ENCODE measurements at places on chromosomes 6 and 20.

GRCh38 chr6:83047065-83047754 lies 18.4 kb downstream of the UBE3D start:
- DNase-seq = no peak

DNA sequence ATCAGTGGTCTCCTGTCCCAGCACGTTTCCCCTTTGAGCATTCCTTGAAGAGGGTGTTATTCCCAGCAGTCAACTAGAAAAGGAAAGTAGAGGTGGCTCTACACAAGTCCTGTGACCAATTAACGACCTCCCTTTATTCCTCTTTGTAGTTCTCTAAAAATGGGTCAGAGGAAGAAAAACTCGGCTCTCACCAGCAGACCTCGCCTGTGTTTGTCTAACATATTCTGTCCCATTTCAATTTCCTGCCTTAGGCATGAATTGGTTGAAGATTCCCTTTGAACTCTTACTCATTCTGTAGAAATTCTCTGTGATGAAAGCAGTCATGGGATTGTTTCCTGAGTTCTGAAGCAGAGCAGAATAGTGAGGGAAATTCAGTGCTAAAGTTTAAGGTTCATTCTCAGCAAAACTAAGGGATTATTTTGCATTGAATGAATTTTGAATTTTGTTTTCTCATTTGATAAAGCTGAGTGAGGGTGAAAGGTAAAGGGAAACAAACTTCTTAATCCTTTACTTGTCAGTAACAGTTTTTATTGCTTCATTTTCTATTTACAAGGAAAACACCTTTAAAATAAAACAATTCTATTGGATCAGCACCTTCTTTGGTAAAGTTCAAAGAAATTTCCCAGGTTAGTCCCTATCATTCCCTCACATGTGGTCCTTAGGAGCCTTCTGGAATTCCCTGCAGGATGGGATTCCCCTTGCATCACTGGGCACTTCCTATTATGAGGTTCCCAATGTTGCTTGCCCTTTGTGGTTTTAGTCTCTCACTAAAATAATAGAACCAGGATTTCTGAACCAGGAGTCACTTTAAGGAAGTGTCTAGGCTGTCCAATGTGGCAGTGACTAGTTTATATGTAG lies 105.8 kb downstream of the SLX4IP start:
- DNase-seq = no peak

DNA sequence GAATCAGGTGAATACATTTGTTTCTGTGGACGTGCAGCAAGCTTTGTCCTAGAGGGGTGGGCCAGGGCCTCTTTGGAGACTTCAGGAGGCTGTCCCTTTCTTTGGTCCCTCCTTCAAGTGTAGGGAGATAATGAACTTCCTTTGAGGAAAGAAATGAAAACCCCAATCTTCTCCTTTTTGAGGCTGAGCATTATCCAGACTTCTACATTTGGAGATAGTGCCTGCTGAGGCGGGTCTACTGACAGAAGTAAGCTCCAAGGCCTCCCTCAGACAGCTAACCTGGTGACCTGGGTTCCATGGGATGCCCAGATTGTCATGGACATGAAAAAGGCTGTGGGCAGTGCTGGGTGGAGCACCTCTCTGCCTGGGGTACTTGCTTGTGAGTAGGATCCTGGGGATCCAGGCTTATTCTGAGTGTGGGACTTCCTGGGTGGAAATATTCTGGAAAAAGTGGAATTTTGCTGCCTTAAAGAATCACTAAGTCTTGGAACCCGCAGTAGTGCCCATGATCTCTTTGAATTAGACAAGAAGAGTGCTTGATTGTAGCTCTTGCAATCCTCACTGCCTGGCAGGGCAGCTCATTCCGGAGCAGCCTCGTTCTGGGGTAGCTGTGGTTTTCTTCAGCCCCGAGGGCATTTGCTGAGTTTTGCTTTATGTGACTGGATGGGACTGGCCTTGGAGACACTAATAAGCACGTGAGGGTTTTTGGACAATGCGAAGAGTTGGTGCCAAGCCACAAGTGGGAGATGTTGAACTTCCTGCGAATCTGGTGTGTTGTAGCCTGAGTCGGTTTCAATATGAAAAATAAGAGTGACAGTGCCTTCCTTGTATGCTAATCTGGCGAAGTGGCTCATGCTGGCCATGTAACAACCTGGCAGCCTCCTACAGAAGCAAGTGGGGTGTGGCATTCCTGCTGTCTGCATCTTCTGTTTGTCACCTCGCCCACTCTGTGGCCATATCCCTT lies 28.1 kb downstream of the SNRNP48 start:
- DNase-seq = peak; percentile 48

- no peak for DNase-seq
These were observed 58.7 kb downstream of the STXBP5 start for GRCh38 chr6:147262946-147263345.

DNA sequence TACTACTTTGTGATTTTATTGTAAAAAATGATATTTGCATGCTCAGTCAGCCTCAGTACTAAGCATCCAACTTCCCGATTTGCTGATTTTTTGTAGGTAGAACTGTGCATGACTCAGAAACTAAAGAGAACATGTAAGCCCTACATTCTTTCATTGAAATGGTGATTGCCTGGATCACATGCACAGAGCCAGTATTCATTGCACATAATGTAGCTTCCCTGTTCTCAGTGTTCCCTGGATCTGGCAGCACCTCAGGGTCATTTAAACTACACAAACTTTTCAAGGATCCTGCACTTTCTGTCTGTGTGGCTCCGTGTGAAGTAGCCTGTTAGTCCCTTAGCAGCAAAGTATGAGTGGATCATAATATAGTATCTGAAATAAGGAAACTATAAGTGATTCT lies 422.9 kb upstream of the AGPAT4 start:
- no peak for DNase-seq

DNA sequence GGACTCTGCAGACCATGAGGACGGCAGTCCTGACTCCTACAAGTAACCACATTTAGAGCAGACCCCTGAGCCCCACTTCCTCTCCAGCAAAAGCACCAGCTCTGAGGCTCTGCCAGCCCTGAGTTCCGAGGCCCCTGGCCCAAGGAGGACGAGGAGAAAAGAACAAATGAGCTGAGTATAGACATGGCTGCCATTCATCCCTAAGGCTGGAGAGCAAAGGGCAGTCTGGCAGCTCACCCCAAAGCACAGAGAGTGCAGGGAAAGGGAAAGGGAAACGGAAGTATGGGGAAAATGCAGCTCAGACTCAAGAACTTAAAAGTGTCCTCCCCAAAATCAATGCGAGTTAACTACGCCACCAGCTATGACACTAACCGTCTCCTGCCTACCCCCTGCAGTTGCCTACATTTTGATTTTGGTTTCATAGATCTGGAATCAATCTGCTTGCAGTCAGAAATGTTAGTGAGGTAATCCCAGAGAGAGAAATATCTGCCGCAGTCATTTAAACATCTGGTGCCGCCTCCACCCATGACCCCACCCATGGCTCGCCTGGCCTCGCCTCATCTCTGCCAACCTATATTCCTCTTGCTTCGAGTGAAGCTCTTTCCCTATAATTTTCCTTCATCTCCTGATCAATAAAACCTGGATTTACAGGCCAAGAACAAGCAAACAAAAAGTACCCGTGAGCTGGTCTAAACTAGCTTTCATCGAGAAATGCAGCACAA lies 49.6 kb upstream of the AFDN start:
- DNase-seq = no peak

DNA sequence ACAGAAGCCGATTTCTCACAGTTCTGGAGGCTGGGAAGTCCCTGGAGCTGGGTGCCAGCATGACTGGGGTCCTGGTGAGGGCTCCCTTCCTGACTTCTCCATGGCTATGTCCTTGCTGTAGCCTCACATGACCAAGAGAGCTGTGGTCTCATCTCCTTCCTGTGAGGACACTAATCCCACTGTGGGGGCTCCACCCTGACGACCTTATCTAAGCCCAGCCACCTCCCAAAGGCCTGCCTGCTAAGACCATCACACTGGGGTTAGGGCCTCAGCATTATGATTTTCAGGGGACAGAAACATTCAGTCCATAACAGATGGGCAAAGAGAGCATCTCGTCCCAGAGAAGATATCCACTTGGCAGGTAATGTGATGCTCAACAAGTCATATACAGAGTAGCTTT lies 16.8 kb downstream of the RPP40 start:
- no peak for DNase-seq

GRCh38 chr6:29887330-29887818 lies 55.0 kb upstream of the HLA-A start:
- peak; percentile 65 for DNase-seq

DNA sequence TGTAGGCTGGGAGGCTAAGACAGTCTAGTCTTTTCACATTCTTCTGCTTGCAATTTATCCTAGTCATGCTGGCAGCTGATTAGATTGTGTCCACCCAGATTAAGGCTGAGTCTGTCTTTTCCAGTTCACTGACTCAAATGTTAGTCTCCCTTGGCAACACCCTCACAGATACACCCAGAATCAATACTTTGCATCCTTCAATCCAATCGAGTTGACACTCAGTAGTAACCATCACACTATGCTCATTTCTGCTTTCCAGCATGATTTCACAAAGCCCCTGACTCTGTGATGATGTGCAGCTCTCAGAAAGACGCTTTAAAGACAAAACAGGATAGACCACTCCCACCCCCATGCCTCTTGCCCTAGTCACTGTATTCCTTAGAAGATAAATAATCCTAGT lies 693.0 kb downstream of the HTR1B start:
- no peak for DNase-seq

- DNase-seq = no peak
These were observed 25.9 kb downstream of the TAF4 start for GRCh38 chr20:62039738-62040137.

- DNase-seq = no peak
These were observed 38.7 kb upstream of the PDE10A start for GRCh38 chr6:165701564-165702354.

DNA sequence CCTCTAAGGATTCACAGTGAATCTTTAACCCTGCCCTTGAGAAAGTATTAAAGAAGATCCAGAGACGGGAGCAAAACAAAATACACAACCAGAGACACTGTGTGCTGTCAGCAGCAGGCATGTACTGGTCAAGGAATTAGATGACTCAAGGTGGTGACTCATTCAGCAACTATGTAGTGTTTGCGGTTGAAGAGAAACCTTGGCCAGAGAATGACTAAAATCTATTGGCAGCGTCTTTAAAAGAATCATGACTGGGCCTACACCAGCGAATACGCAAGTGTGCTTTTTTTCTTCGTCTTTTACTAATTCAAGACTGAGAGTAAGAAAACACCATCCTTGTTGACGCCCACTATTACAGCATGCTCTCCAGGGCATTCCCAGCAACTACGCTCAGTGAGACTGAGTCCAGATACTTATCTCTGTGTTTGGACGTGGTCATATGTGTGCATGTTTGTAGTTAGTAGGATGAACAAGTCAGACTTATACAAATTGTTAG lies 72.4 kb upstream of the BACH2 start:
- no peak for DNase-seq

GRCh38 chr6:143191361-143191760 lies 130.7 kb downstream of the AIG1 start:
- DNase-seq = no peak

DNA sequence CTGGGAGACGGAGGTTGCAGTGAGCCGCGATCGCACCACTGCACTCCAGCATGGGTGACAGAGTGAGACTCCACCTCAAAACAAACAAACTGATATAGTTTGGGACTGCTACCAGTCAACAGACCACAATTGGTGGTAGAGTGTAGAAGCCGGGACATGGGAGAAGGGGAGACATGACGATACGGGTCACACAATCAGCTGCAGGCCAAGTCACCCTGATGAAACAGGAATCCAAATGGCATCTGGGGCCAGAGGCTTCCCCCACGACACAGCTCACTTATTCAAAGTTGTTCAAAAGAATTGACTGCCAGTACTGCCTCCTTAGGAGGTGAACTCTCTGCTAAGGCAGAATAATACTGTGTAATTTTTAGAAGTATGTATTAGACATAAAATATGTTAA lies 27.5 kb downstream of the AMD1 start:
- no peak for DNase-seq

GRCh38 chr6:139536751-139537617 lies 162.5 kb upstream of the CITED2 start:
- no peak for DNase-seq

- no peak for DNase-seq
These were observed 256.3 kb upstream of the TAB2 start for GRCh38 chr6:149060985-149061760.

DNA sequence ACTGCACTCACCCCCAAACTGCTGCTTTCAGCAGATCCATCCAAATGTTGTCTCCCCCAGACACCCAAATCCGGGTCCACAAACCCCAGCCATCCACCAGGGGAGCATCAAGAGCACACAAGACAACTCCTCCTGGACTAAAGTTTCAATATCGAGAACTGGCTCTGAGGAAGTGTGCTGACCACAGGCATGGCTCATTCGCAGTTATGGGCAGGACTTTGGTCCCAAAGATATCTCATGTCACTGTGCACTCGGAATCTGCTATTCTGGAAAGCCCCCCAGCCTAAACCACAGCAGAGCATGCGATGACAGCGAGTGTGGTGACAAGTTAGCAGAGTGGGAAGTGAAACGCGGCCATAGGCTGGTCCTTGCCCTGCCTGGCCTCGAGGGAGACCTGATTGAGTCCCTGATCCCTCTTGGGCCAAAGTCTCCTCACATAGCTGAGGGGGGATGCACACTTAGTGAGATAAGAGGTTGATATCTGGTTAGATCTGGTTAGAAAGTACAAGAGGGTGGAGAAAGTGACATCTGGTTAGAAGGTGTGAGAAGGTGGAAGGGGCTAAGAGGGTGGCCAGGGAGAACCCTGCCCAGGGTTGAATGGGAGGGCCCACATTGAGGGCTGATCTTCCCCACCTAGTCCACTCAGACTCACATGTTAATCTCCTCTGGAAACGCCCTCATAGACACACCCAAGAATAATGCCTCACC lies 149.7 kb downstream of the MRPL14 start:
- no peak for DNase-seq

- no peak for DNase-seq
These were observed 15.1 kb downstream of the E2F3 start for GRCh38 chr6:20416567-20417345.

GRCh38 chr20:37839432-37839827 lies 63.5 kb upstream of the VSTM2L start:
- DNase-seq = no peak

DNA sequence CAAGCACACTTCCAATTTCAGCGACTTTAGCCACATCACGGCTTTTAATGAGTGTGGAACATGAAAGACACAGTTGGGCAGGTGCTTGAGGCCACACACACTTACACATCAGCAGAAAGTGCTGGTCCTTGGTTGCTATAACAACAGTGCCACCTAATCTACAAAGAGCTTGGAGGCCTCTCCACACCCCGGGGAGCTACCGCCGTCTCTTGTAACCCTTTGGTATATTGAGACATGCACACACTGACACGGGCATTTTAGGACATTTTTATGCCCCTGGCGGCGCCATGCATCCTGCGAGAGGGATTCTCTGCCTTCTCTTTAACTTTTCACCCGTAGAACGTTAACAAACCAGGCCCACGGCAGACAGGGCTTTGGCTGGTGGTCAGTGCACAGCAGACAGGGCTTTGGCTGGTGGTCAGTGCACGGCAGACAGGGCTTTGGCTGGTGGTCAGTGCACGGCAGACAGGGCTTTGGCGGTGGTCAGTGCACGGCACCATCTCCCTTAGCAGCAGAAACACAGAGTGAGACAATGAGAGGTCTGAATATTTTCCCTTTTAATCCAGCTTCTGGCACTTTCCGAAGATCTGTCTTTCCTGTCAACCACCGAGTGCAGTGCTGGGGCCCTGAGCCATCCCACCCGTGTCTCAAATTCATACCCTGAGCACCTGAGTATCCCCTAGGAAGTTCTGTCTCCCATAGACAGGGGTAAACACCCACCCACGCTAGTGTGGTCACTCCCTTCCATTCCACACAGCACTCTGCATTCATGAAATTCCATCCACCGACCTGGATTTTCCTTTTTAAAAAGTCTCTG lies 116.6 kb upstream of the RPS6KA2 start:
- DNase-seq = no peak

- no peak for DNase-seq
These were observed 225.7 kb downstream of the NRN1 start for GRCh38 chr6:5781019-5781418.
